ENCODE measurements at places on chromosomes 16 and 17.

DNA sequence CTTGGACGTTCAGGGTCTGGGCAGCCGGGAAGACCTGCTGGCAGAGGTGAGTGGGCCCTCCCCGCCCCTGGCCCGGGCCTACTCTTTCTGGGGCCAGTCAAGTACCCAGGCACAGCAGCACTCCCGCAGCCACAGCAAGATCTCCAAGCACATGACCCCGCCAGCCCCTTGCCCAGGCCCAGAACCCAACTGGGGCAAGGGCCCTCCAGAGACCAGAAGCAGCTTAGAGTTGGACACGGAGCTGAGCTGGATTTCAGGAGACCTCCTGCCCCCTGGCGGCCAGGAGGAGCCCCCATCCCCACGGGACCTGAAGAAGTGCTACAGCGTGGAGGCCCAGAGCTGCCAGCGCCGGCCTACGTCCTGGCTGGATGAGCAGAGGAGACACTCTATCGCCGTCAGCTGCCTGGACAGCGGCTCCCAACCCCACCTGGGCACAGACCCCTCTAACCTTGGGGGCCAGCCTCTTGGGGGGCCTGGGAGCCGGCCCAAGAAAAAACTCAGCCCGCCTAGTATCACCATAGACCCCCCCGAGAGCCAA is 8.6 kb upstream of the ABCC3 start:
- DNase-seq: peak; percentile 70

DNA sequence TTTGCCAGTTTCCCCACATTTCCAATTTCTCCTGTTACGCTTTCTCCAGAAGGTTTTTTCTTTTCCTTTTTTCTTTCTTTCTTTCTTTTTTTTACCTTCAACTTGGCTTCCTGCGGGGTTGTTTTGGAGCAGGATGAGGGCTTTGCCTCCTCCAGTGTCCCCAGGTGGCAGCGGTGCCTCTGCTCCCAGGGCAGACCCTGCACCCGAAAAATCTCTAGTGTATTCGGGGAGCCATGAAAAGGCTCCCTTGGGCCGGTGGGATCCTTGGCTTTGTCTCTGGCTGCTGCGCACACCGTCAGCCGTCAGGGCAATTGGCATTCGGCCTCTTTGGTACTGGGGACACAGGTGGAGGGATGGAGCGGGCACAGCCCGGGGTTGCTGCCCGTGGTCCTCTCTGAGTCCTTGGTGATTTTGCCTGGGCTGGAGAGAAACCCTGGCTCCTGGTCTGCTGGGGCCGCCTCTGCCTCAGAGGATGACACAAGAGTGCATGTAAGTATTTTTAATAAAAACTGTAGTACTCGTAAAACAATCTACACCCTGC is 846 bp downstream of the ITGB3 start:
- no peak for DNase-seq

- peak; percentile 64 for DNase-seq
Observed at GRCh38 chr17:79988185-79988971, 47.3 kb downstream of the TBC1D16 start.

- DNase-seq: no peak
Observed at GRCh38 chr17:39921323-39921722, 2.9 kb upstream of the GSDMB start.

DNA sequence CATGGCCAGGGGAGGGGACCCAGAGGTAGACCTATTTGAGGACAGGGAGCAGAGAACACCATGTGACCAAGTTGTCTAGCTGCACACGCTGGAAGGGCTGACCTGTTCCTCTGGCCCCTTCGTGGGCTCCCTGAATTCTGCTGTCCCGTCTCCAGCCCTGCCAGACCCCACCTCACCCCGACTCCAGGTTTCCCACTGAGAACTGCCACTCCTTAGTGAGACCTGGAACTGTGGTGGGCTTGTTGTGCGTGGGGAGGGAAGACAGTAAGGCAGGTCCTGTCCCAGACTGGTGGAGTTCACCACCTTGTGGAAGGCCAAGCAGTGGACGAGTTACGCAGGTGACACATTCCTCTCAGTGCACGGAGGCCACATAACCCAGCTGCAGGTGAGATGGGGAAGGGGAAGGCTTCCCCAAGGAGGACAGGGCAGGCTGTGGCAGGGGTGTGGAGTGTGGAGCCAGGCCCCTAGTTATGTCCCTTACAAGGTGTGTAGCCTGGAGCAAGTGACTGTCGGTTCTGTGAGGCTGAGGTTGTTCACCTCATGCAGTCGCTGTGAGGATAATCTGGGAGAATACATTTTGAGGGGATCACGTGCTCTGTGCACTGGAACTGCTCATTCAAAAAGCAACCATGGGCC is 54.7 kb downstream of the USP22 start:
- DNase-seq: no peak

DNA sequence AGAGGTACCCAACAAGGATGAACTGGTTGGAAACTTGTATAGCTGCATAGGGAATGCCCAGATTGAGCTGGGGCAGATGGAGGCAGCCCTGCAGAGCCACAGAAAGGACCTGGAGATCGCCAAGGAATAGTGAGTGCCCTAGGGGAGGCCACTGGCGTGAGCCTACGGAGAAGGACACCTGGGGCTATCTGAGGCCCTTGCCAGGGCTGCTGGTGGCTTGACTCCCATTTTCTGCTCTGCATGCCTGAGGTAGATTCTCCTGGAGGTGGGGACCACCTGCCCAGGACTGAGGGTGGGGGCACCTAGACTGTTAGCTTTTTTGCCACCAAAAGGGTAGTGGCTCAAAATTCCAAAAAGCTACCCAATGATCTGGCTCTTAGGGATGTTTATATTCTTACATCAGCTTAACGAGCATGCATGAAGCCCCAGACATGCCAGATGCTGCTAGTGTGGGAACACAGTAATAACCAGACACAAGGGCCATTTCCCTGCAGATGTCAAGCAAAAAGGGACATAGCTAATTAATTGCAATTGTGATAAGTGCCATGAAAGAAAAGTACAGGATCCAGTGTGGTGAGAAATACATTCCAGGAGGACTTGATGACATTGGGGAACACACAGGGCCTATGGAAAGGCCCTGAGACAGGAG is 8.8 kb downstream of the ODAD4 start:
- DNase-seq: no peak

DNA sequence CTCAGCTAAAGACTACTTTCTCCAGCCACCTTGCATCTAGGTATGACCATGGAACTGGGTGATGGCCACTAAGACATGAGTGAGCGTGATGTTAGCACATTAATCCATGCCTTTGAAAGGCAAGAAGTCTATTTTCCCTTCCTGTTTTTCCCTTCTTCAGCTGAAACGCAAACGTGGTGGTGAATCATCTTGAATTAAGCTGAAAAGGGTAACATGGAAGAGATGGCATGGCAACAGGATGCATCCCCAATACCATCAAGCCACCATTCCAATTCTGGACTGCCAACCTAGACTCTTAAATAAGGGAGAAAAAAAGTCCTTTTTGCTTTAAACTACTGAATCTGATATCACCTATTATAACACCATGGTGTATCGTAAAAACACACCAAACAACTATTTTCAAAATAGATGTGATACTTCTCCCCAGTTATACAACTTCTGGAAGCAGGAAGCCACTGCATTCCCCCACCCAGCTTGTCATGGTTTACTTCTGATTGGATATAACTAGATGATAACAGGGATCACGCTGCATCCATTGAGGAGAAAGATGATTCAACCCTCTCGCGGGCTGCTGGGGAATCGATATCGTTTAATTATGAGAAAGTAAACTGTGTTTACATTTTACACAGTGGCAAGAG is 368.6 kb downstream of the CDH13 start:
- no peak for DNase-seq
